T-cell (primary cell): ENCODE measurements at places on chromosomes 4 and X. TPM values are rescaled to one million over a fixed set of nuclear protein-coding genes. Genes with fewer than 3 reads are reported as not detected.

GRCh38 chr4:41360214-41360920 is 103.6 kb downstream of the UCHL1 start:
- DNase-seq: no peak
- peaks cover 4% of the 10 kb centered on the region for H3K27me3 ChIP-seq
- no peak overlapping the region for H3K27ac ChIP-seq
- H3K4me1 ChIP-seq: no peaks in the 10 kb centered on the region

DNA sequence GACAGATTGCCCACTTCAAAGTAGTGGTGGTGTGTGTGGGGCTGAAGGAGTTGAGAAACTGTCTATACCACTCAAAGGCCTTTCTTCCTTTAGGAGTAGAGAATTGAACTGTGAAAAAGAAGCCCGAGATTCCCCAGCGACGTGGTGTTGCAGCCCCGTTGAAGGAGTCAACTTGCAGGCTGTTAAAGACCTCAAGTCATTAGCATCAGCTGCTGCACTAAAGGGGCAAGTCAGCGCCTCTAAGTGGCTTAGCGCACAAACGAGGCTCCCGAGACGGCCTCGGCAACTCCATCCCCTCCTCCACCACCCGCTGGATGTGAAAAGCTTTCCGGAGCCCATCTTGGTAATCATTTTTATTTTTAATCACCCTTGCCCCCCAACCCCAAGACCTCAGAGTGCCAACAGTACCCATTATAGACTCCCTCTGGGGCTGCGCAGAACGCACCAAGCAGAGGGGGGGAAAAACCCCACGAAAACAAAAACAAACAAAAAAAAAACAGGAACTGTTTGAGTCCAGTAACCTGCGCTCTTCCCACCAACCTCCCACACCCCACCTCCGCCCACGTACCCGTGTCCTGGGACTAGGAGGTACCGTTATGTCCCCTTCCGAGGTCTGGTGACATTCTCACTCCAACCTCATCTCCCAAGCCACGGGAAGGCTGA is 913 bp upstream of the PRDM8 start:
- H3K4me1 ChIP-seq: peaks cover 29% of the 10 kb centered on the region
- H3K27ac ChIP-seq: no peak overlapping the region
- H3K4me3 ChIP-seq: peak overlapping the region; percentile 52
- H3K27me3 ChIP-seq: peaks cover 5% of the 10 kb centered on the region
- H3K36me3 ChIP-seq: no peaks in the 10 kb centered on the region

ASB5 gene
- total RNA-seq: not detected

DNA sequence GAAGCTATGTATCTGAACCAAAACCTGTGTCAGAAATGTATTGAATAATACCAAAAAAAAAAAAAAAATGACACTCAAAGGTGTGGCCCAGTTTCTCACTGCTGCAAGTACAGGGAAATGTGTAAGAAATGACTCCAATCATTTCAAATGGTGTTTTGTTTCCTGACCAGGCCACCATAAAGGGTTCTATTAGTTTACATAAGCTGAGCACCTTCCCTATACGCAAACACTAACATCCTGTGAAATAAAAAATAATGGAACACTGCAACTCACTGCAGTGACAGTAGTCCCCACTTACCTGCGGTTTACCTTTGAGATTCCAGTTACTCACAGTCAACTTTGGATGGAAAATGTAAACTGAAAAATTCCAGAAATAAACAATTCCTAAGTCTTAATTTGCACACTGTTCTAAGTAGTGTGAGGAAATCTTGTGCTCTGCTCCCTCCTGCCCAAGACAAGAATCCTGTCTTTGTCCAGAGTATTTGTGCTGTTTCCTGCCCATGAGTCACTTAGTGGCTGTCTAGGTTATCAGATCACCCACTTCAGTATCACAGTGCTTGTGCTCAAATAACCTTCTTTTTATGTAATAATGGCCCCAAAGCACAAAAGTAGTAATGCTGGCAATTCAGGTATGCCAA is 265.3 kb downstream of the RCHY1 start:
- no peak for DNase-seq
- H3K4me1 ChIP-seq: no peaks in the 10 kb centered on the region
- no peak overlapping the region for H3K27ac ChIP-seq
- no peaks in the 10 kb centered on the region for H3K36me3 ChIP-seq

DNA sequence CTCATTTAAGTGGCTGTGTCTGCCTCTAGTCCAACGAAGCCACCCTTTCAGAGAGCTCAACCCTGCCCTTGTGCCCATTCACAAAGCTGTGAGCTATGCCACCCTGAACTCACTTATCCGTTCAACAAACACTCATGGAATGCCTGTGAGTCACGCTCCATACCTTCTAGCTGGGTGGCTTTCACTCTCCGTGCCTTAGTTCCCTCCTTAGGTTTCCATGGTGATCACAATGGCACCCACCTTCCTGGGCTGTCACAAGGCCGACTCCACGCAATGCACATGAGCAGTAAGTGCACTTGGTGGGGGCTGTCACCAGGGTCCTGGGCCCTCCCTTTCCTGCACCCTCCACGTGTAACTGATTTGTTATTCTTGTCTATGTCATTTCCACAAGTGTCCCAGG is 37.2 kb upstream of the PPP2R2C start:
- H3K4me3 ChIP-seq: no peak overlapping the region
- H3K27me3 ChIP-seq: peaks cover 4% of the 10 kb centered on the region
- no peak overlapping the region for H3K27ac ChIP-seq
- H3K4me1 ChIP-seq: no peaks in the 10 kb centered on the region
- H3K36me3 ChIP-seq: no peaks in the 10 kb centered on the region

GRCh38 chrX:55867181-55867651 is 149.7 kb downstream of the RRAGB start:
- H3K36me3 ChIP-seq: no peaks in the 10 kb centered on the region
- H3K27me3 ChIP-seq: no peaks in the 10 kb centered on the region
- H3K4me3 ChIP-seq: no peak overlapping the region
- no peaks in the 10 kb centered on the region for H3K4me1 ChIP-seq
- H3K27ac ChIP-seq: no peak overlapping the region

FAM9B gene
- not detected for total RNA-seq
